ENCODE measurements at places on chromosomes 11 and 22.

DNA sequence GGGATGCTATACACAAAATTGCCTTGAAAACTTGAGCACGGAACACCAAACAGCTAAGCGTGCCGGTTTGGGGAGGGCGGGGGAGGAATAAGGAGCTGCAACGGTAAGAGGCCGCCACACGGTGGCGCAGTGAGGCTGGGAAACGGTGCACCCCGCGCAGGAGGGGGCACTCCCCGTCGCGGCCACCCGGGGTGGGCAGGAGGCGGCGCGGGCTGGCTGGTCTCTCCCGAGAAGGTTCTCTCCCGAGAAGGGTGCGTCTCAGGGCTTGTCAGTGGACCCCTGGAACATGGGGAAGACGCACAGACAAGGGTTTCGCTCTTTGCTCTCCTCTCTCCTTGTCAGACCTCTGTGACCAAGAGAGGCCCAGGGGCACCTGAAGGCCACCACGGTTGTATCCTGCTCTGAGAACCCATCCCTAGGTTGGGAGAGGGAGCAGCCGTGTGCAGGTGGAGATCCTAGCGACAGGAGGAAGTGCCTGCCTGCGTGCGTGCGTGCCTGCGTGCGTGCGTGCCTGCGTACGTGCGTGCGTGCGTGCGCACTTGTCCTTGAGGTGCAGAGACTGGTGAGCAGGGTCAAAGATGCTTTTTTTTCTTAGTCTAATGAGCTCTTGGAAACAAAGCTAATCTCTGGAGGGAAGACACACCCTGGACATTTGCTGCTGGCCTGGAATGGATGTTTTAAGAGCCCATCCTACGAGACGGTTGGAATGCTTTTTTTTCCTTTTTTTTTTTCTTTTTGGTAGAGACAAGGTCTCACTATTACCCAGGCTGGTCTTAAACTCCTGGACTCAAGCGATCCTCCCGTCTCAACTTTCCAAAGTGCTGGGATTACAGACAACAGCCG, 18.1 kb upstream of the JAM3 start:
- no peak for DNase-seq

DNA sequence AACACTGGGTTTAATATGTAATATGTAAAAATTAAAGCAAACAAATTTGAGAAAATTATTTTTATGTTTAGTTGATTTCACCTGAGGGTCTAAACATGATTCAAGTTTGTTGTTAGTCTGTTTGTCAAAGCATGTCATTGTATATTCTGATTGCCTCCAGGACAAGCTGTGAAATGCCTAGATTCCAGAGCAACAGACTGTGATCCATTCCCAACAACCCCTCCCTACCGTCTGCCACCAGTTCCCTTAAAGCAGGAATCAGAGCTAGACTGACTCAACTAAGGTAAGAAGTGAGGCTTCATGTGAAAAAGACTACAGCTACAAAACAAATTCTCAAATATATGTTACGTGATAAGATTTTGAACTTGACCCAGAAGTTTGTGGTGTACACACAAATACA, 304.2 kb downstream of the RAB38 start:
- DNase-seq, result no peak

DNA sequence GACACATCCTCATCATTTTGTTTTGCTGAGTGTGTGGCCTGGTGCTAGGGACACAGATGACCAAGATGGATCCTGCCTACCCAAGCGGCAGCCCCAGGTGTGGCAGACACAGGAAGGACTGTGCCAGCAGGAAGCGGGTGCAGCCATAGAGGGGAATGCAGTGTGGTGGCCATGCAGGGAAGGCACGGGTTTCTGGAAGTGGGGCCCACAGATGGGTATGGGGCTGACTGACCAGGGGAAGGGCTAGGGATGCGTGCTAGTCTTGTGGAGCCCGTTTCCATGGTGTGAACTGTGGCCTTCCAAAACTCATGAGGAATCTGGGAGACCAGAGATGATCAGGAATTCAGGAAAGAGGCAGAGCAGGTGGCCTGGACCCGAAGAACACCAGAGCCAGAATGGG, 33.5 kb downstream of the YPEL1 start:
- no peak for DNase-seq

- DNase-seq, result no peak
Observed at GRCh38 chr11:63590024-63590788, 24.0 kb downstream of the PLAAT3 start.

- DNase-seq, result no peak
Observed at GRCh38 chr11:17719028-17719937, at the start of gene MYOD1. MYOD1 (plus strand) TSS chr11:17719571; CDS start chr11:17719783, 212 bp downstream.

DNA sequence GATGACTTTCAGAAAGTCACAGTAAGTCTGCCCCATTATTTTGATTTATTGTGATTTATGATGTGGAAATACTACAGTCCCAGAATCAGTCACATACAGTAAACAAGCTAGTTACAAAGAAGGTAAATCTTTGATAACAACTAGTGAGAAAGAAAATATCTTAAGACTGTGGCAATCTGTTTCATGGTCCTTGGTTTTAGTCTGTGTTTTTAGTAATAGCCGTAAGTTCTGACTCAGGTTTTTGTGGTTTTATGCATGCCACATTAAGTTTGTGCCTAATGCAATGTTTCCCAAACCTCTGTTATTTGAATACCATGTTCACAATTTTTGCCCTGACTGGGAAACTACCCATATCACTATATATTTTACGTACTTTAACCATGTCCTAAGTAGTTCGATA, 6.7 kb downstream of the CEP295 start:
- no peak for DNase-seq

DNA sequence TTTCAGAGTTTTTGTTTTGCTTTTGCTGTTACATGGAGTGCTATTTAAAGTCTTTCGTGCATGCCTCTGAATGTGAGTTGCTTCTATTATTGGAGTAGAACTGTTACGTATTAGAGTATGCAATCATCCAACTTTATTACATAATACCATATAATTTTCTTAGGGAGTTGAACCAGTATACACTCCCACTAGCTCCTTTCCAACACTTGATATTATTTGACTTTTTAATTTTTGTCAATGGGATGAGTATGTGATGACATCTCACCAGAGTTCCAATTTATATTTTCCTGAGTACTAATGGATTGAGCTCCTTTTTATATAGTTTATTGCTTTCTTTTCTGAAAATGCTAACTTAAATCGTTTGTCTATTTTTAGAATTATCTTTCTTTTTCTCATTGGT, 90.9 kb downstream of the GRAMD1B start:
- DNase-seq, result no peak

DNA sequence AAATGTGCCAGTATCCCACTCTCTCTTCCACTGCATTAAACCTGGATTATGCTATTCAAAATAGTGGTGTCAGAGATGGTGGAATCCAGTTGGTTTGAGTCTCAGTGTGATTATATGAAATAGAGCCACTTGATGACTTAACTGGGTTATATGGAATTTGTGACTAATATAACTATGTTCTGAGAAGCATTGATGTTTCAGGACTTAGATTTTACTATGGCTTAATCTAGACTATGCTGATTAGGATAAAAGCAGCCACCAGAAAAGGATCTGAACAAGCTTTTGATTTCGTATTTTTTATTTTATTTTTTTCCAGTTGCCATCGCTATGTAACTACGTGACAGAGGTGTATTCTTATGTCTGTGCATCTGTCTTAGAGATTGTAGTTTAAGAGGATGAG, 39.1 kb downstream of the MS4A6A start:
- DNase-seq, result no peak

DNA sequence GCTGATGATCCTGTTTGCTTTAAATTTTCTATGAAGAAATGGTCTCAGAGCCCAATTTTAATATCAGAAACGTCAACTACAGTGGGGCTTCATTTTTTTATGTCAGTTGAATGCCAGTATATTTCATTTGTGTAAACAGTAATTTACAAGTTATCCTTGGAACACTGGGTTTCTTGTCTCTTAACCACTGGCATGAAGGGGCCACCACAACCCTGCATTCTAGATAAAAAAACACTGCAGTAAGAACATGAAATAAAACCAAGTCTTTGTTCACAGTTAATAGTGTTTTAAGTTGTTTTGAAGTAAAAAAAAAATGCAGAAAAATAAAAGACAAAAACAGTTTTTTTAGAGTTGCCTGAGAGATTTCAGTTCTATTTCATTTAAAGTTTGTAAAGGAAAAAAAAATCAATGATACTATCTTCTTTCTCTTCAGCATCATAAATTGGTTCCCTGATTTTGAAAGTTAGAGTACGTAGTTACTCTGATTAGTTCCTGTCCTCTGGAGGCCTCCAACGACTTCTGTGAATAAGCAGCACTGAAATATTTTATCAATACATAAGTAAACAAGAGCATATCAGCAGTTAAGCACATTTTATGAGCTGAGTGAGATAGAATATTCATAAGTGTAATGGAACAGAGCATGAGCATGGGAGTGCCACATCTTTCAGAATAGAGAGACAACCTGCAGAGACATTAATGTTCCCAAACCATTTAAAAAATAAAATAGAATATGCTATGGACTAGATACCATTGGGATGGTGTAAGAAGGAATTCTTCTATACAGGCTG, 7.8 kb upstream of the DDI1 start:
- DNase-seq, result no peak
